Activated CD4-positive, CD25-positive, alpha-beta regulatory T cell treated with anti-CD3 and anti-CD28 coated beads, Interleukin-2, amount 50 U/mL, for 72 hours (primary cell): ENCODE measurements at places on chromosomes 1 and 21.

DNA sequence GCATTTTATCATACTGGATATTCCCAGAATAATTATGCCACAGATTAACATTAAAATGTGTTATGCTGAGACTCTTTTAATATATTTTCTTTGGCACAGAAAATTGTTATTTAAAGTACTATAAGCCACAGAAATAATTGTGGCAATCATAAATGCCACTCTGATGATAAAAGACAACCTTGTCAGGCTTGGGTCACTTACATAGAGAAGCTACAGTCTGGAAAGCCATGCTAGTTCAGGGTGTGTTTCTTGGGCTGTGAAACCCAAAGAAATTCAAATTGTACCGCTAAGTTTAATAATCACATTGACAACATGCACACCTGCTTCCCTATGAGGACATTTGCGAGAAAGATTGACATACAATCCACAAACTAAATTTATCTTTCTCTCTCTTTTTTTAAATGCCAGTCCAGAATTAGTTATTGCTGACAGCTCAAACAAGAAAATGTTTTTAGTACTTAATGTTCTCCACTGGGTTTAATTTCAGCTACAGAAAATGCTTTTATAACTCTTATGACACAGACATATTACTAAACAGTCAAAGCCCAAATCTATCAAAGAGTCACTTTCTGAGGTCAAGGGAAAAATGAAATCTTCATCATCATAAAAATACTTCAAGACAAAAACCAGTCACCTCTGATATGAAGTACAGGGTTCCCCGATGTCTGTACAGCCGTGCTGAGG is 38.7 kb downstream of the TTC13 start:
- no peak for DNase-seq

- no peak for DNase-seq
Measured at GRCh38 chr1:23567996-23568607, 8.8 kb upstream of the ID3 start.

DNA sequence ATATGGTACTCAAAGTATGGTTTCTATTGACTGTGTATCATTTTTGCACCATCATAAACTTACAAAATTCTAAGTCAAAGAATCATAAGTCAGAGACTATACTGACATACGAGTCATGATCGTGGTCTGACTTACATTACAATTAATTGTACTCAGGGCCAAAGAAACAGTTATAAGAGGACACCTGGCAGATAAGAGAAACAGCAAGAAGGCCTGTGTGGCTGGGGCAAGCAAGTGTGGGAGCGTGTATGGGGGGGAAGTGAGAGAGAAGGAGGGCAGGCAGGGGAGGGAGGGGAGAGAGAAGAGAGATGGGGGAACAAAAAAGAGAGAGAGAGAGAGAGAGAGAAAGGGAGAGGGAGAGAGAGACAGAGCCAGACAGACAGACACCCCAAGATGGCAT is 70.9 kb downstream of the RERE start:
- no peak for DNase-seq

- no peak for DNase-seq
Measured at GRCh38 chr1:162690672-162691434, 58.6 kb downstream of the DDR2 start.

GRCh38 chr21:16534408-16535101 is 804.8 kb downstream of the USP25 start:
- no peak for DNase-seq

DNA sequence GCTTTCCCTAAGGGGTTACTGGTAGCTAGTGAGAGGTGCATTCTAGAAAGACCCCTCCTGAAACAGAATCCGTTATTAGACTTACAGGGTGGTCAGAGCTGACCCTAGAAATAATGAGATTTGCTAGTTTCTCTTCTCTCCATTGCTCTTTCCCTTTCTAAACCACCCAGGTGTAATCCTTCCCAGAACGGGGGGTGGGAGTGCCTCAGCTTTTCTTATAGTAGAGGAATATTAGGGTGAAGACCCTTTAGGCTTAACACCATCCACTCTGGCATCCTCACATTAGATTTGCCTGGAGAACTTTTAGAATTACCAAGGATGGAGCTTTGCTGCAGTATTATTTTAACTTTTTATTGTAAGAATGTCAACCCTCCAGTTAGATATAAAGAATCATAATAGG is 49.4 kb downstream of the CAPN9 start:
- DNase-seq, result no peak

DNA sequence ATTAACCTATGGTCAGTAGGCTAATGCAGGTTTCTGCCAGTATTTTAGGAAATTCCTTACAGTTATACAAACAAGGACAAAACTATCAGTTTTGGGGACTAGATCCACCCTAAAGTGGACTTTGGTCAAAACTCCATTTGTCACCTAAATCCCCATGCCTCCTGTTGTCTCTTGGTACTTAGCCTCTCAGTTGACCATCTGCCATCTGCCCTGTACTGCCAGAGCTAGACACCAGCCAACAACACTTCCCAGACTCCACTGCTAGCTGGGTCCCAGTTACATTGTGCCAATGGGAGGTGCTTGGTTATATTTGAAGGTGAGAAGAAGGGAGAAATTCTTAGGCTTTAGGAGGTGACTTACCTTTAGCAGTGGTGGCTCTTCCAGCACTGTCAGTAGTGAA is 17.0 kb upstream of the BSDC1 start:
- DNase-seq, result no peak

- DNase-seq, result no peak
Measured at GRCh38 chr1:231828182-231828920, 201.8 kb downstream of the DISC1 start.

- no peak for DNase-seq
Measured at GRCh38 chr1:17643861-17644703, 104.6 kb downstream of the ARHGEF10L start.

- no peak for DNase-seq
Measured at GRCh38 chr1:198258491-198258890, 101.7 kb downstream of the NEK7 start.

DNA sequence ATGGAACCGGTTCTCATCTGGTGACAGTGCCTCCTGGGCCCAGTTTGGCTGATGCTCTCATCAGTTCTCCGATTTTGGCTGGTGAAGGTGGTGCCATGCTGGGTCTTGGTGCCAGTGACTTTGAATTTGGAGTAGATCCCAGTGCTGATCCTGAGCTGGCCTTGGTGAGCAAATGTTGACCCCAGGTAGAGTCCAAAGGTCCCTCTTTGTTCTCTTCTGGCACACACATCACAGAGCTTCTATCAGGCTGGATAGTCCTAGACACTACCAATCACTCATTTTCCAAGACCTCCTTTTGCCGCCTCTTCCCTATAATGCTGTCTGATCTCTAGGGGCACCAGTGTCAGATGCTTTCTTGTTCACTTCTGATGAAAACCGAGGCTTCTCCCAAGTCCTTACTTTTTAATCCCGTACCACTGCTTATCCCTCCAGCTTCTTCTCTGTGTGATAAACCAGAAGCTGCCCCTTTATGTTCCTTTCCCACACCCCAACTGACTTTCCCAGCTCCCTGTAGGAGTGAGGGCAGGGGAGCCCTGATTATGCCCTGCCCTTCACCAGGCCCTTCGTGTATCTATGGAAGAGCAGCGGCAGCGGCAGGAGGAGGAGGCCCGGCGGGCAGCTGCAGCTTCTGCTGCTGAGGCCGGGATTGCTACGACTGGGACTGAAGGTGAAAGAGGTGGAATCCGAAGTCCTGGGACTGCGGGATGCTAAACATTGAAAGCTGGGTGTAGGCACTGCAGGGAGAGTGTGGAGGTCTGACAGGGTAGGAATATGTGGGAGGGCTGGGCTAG is 11.1 kb downstream of the PSMD4 start:
- no peak for DNase-seq

DNA sequence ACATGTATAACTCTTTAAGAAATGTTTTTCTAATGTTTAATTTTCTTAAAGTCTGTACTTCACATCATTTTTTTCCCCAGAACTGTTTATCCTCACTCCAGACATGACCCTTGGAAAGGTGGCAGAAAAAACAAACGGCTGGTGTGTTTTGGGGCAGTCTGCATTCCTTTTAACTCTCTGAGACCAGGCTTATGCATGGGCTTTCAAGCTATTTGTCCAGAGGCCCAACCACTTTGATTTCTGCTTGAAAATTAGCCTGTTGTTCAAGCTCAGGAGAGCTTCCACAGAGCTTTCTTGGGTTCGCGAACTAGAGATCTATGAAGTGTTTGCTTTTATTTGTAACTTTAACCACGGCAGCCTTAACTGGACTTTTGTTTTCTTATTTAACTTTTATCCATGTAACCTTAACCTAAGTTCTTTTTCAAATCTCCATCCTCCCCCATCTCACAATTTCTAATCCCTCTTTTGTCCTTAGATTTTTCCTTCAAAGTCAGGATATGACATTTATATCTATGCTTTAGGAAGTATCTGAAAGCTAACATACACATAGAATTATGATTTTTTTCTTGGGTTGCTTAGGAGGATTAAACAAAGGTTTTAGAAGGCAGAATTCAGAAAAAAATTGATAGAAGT is 111.8 kb downstream of the FGGY start:
- DNase-seq, result no peak
